Activated CD8-positive, alpha-beta memory T cell treated with anti-CD3 and anti-CD28 coated beads, Interleukin-2, amount 50 U/mL, for 4 hours (primary cell): ENCODE measurements at places on chromosomes 11 and 22.

DNA sequence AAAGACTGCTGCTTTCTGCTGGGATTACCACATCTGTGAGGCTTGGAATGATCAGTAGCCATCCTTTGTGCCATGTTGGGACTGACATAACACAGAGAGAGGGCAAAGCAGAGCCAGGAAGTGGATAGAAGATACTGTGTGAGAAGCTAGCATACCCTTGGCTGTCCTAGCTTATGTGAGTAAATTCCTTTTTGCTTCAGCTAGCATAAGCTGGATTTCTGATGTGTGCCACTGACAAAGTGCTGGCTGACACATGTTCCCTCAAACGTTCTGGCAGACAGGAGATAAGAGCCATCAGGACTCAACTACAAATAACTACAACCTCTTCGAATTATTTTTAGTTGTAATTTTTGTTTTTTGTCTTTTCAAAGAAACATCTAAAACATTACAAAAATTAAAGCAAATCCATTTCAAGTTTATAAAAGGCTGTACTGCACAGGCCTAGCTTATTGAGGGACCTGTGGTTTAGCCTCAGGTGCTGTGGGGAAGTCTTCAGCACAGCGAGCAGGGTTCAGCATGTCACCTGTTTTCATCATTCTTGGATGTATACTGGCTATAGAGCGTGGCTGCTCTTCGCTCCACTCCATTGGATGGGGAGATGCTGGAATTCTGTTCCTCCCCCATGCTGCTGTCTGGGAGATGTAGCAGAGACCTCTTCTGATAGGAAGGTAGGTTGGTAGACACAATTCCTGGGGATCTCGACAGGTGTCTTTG, 120.9 kb downstream of the SWAP70 start:
- no peak for DNase-seq

GRCh38 chr11:75424396-75424795, 8.6 kb downstream of the KLHL35 start:
- no peak for DNase-seq

DNA sequence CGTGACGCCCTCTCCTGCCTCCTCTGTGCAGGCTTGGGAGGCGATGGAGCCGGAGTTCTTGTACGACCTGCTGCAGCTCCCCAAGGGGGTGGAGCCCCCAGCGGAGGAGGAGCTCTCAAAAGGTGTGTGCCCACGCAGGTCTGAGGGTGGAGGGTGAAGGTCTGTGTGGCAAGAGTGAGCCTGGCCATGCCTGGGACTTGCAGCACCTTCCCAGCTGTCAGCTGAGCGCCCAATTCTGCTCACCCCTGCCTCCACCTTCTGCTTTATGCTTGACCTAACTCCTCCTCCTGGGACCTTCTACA, 2.5 kb downstream of the PARVG start:
- DNase-seq = peak; percentile 31

GRCh38 chr11:64844330-64845128, at the start of gene CDC42BPG:
TSS of gene CDC42BPG (minus strand) at chr11:64844653. CDS start at chr11:64844569, 84 bp downstream.
- DNase-seq = peak; percentile 71
